Ascending aorta (tissue), 2 donors: ENCODE measurements at places on chromosomes 12 and 14.
A peak's percentile ranks its signal among the peaks of the same experiment; 100 is the strongest.

GRCh38 chr12:46470975-46471374, 98.4 kb upstream of the SLC38A2 start:
- no peak for DNase-seq

DNA sequence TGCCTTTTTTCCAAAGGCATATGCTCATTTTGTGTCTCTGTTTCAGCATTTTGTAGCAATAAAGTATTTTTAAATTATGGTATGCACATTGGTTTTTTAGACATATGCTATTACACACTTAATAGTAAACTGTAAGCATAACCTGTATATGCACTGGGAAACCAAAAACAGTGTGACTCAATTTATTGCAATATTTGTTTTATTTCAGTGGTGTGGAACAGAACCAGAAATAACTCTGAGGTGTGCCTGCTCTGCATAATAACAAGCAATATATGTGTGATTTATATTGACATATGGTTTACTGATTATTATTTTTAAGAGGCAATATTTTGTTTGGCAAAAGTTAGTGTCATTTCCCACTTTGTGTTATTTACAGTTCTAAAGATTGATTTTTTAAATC, 126.6 kb upstream of the CPNE8 start:
- DNase-seq, result no peak

DNA sequence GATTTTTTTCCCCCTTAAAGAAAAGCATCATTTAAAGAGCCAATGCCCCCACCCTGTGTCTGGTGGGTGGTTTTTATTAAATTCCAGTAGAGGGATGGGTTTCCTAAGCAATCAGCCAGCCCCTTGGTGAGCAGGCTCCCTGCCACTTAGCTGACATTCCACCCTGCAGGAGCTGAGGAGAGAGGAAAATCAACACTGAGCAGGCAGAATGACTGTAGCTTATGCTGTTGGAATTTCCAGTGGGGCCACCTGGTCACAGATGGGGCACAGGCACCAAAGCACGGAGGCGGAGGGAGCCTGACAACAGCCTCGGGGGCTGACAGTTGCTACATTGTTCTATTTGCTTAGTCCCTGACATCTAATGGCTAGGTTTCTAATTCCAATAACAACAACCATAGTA, 127.7 kb downstream of the TMEM30B start:
- no peak for DNase-seq

DNA sequence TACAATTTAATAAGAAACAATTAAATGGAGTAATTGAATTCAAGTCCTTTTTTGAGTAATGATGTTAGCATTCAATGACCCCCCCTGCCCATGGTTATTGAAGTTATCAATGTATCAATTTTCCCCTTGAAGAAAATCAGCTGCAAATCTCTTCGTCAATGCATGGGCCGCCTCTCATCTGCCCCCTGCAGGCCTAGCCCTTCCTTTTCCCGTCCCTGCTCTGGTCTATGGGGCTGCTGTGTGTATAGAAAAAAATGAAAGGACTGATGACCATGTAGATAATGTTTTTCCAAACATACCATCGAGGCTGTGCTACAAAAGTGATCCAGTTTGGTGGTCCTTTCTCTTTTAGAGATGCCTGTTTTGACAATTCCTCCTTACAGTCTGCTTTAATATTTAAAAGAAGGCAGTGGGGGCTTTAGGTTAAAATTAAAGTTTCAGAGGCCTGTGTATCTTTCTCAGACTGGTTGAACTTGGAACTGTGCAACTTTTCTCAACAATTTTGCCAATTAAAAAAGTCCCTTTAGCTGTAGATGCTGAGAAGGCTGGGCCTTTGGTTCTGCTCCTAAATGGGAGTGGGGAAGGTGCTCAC, 98.4 kb downstream of the APAF1 start:
- DNase-seq, result no peak

DNA sequence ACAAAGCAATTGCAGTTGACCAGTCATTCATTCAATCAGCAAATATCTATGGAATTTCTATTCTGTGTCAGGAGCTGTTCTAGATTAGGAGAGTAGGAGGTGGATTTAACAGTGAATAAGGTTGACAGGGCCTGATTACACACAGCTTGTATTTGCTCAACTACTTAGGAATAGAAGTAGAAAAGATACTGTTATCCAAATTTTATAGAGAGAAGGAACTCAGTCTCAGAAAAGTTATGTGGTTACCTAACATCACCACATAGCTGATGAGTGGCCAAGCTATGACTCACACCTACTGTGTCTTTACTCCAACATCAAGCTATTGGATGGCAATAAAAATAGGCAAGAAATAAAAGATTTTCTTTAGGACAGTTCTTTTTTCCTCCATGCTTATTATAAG, 374.8 kb downstream of the RMST start:
- DNase-seq, result peak; percentile 64
